ENCODE measurements at places on chromosomes 2 and 18. TPM values are rescaled to one million over a fixed set of nuclear protein-coding genes. Genes with fewer than 3 reads are reported as not detected.

Gene LINC00305
- not detected for total RNA-seq

Gene VWC2L
- not detected for total RNA-seq

Gene DCDC2C
- not detected for total RNA-seq

Gene RAX
- not detected for total RNA-seq

Gene PLGLB2
- 2.0 TPM for total RNA-seq

Gene PXDN
- total RNA-seq, result 33.6 TPM

- DNase-seq, result no peak
Observed at GRCh38 chr2:14134771-14135170, 497.7 kb upstream of the LRATD1 start.

DNA sequence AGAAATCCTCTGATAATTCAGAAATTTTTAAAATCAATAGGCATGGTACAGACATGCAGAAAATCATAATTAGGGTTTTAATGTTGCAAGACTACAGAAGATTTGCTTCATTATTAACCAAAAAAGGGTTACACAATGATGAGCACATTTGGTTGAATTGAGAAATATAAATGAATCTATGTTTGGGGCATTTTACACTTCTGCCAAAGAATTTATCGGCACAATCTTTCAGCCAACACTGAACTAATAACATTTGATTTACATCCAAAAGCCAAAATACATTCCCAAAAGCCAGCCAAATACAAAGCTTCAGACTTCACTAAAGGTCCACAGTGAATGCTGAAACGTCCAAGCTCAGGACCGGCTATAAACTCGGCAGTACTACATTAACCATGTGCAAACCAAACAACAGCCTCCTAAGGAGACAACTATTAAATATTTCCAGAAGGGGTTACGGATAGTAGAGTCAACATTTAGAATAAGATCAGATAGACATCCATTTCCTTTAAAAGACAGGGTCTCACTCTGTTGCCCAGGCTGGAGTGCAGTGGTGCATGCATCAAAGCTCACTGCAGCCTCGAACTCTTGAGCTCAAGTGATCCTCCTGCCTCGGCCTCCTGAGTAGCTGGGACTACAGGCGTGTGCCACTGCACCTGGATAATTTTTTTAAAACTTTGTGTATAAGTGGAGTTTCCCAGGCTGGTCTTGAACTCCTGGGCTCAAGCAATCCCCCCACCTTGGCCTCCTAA, 29.4 kb downstream of the SPRED2 start:
- no peak for DNase-seq

DNA sequence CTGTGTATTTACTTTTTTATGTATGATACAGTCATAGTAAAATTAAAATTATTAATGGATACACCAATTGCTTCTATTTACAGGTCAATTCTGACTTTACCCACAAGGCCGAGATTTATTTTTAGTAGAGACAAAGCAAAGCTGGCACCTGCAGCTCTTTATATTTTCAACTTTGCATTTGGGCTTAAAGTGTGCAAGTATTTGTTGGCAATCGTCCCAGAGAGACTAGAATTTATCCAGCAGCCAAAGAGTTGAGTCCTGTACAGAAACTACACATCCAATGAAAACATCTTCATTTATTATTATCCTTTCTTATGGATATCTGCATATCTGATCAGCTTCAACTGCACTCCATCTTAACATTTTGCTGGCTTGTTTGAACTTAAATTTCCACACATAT, 485.6 kb downstream of the SOX11 start:
- DNase-seq, result no peak

DNA sequence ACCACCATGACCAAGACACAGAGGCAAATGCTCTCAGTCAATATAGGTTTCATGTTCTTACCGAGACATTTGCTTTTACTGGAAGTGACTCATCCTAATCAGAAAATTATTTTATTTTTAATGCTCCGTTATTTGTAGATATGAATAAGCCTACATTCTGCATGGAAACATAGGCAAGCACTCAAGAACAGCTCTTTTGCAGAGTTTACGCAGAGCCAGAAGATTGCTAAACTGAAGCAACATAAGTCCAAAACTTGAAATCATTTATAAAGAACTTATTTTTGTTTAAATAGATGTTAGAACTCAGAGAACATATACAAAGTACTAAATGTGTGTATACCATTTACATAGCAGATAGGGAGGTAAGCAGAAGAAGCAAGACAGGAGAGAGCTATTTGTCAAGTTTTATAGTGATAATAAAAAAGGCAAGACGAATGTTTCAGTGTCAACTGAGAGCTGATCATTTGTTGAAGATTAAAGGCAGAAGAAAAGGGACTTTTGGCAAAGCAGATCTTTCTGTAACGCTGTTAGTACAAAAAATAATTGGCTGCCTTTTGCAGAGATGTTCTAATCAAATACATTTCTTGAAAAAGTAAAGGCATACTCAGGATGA, 12.4 kb upstream of the PPP1R1C start:
- DNase-seq, result no peak

GRCh38 chr2:95073856-95074662, 47.5 kb downstream of the MRPS5 start:
- no peak for DNase-seq

GRCh38 chr18:50924372-50924771, 43.5 kb upstream of the ELAC1 start:
- DNase-seq, result no peak

DNA sequence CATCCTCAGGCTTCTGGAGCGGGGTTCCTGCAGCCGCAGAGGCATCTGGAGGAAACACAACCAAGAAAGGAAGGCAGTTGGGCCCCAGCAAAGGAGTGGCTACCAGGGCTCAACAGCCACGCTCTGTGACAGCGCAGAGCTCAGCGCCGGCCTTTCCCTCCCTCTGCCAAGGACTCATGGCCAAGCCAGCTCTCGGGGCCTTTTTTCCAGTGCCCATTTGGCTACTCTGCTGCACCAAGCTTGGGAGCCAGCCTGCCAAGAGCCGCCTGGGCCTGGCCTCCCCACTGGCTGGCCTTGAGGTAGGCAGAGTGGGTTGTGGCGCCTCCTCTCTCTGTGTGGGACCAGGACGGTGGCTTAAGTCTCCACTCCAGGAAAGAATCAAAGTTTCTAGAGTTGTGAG, 7.2 kb upstream of the CCDC74A start:
- no peak for DNase-seq

DNA sequence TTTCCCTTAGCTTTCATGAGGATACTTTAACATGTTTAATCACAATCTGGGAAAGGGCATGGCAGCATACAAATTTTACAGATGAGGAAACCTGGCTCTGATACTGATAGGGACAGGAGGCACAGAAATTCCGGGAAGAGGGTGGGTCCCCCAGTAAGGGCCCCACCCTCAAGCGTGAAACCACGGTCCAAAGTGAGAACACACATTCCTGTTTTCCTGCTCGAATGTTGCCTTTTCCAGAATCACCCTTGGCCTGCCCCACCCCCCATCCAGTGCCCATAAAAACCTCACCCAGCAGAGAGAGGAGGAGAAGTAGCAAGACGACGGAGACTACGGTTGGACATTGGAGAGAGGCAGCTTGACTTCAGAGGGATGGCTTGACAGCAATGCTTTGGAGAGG, 98.2 kb downstream of the HIBCH start:
- DNase-seq, result no peak

- no peak for DNase-seq
Observed at GRCh38 chr2:184369307-184369706, 229.0 kb upstream of the ZNF804A start.

DNA sequence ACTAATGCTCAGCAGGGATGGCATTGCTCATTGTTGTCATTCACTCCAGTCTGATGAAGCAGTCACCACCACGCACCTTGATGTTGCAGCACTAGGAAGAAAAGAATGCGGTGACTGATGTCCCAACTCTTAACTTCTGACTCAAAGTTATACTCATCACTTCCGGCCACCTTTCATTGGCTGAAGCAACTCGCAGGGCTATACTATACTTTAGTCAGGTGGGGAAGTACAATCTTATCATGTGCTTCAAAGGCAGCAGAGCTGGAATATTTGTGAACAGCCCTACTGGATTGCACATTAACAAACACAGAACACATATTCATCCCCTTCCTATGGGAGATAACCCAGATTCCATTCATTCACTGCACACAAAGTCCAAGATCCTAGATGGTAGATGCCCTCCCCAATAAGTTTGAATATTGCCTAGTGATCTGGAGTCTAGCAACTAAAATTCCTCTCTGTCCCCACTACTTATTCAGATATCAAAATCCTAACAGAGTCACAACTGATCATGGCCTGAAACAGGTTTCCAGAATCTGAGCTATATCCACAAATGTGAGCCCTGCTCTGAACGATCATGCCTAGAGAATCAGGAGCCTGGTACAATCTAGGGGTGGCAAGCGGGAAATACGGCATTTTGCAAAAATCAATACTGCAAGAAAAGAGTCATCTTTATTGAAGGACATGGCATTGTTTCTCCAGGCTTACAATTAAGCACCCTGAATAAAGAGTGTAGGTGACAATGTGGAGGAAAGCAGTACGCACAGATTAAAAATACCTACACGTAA, 3.4 kb upstream of the SPATS2L start:
- no peak for DNase-seq

- no peak for DNase-seq
Observed at GRCh38 chr2:177165061-177165583, 47.5 kb upstream of the HNRNPA3 start.
